ENCODE measurements at places on chromosomes 12 and 14.

GRCh38 chr12:131830335-131830913, 2.2 kb downstream of the MMP17 start:
- peak; percentile 92 for DNase-seq

DNA sequence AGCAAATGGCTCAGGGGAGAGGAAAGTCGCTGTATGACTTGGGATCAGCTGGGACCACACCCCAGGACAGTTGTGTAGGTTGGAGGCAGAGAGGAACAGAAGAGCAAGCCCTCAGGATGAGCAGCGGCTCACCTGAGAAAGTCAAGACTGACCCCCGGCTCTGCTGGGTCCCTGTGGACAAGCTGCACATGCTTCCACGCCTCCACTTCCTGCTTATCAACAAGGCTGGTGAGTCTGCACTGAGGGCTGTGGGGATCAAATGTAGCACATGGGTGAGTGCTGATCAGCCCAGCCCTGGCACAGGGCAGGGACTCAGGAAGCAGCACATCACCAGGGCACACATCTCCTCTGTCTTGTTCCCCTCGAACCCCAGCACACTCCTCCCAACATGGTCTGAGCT, 92.1 kb downstream of the CHGA start:
- DNase-seq, result no peak

DNA sequence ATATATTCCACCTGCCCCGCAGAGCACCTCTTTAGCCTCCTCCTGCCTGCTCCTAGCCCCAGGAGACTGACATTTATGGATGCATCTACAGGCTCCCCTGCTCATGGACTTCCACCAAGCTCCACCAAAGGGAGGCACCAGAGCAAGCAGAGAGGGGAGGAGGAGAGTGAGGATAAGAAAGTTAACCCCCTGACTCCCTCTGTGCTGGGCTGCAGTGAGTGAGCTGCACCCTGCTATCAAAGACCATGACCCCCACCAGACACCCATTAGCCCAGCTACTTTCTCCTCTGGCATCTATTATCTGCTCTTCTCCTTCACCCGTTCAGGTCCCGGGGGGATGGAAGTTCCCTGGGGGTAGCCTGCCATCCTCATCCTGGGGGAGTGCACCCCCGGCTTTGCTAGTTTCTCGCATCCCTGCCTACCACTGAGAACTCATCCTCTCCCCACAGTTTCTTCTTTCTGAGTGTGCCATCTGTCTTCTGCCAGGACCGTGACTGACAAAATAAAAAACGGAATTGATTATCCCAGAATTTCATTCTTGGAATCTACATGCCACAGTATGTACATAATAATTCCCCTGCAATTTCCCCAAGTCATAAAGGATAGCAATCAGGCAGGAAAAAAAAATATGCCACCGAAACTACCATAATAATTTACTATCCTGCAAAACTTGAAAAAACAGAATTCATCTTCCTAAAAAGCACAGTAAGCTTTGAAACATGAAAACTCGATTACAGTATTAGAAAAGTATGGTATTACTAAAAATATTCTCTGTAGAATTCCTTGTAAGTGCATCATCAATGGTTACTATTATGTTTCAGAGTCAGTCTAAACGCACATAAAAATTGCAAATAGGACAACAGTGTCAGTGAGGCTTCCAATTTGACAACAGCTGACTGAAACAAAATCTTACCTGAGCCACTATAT, 45.2 kb downstream of the FOXN3 start:
- no peak for DNase-seq

DNA sequence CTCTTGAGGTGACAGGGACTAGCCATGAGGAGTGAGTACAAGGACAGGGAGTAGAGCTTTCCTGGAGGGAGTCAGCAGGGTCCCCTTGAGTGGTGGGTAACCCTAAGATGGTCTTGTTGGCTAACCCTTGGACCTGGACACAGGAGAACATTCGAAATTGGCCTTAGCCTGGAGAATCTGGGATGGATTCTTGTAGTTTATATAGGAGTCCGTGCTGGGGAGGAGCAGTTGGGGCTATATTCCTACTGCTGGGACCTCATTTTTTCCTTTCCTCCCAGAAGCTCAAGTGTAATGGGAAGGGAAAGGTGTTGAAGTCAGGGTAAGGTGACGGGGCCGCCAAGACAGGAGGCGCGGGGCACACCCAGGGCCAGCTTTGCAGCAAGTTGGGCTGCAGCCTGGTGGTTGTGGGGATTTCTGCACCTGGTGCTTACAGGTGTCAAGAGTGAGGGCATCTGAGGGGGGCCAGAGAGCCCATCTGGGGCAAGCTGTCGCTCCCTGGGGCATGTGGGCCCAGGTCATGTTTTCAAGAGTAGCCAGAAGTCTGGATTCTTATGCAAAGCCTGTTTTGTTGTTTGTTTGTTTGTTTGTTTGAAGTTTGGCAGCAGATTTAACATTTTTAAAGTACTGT, 5.1 kb downstream of the BCL7A start:
- no peak for DNase-seq

DNA sequence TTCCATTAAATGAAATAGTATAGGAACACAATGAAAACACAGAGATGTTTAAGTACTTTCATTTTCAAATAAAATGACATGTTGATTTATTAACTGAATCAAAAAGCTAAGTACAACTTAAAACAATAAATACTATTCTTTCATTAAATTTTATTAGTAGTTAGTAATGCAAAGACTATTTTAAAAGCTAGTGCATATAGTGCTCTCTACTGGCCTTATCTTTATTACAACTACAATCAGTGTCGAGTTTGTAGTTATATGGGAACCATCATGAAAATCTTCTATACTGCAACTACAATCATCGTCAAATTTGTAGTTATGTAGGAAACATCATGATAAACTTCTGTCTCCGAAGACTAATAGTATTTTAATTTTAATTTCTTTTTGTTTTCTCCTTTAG, 8.9 kb upstream of the LIN7A start:
- DNase-seq, result peak; percentile 19

DNA sequence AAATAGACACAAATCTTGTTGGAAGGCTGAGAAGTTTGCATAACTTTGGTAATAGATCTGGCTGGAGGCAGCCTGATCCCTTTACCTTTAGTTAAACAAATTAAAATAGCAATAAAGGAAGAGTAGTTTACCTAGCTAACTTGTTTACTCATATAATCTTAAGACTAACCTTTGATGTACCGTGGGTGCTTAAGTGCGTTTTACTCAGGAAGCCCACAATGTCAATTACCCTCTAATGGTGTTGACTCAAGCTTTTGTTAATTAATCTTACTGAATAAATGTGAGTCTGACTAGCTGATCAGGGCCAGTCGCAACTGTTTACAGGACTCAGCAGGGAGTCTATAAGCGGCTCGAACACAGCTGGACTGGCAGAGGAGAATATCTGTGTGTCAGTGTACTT, 51.5 kb downstream of the FAR2 start:
- DNase-seq, result no peak

GRCh38 chr12:53579545-53579955, 46.6 kb downstream of the ATF7 start:
- DNase-seq, result no peak

DNA sequence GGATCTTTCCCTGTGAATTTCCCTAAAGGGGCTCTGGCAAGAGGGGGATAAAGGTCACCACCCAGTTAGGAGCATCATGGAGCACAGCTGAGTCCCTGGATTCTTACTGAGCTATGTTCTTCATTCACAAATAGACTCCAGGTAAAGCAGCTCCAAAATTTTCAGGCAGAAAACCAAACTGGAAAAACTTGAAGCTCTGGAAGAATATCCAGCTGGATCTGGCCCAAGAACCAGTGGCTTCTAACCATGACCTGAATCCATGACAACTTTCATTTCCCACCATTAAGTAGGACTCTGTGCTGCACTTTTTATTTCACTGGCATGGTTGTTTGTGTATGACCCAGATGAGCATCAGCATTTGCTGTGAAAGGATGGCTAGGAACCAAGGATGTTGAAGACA, 180.4 kb upstream of the FKBP4 start:
- DNase-seq, result peak; percentile 10

DNA sequence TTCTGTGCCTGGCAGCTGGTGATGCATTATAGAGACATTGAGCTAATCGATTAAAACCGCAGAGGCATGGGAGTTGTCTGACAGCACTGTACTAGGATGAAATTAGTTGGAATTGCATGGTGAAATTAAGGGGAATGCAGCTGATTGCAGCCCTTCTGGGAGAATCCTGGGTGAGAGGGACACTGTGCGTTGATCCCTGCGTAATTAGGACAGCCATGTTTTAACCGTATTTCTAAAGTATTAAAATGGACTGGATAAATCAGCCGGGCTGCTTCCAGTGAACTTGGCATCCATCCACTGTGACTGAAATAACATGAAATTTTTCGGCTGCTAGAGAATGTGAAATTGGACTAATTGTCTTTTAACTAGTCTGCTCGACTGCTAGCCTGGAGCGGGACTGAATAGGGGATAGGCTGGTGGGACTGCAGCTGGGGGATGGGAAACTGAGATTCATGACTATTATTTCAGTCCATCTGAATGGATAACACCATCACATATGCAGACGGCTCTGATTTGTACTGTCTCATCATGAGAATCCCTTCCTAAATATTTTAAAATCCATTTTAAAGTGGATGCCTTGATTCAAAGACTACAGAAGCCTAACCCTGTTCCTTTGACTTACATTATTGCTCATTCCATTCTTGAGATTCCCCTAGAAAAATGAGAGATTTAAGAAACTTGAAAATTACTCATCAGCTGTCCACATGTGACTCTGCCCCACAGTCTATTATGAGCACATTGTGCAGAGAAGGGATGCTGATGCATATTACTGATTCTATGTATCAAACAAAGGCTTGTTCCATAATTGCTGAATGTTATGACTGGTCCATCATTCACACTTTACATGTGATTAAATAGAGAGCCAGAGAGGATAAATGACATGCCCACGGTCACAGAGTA, 343.9 kb downstream of the NPAS3 start:
- DNase-seq, result no peak

- DNase-seq, result no peak
These were observed 152.9 kb upstream of the SEL1L start for GRCh38 chr14:81686512-81686911.

GRCh38 chr12:26124446-26125399, at the start of gene BHLHE41:
Gene BHLHE41, minus strand, starts transcription at chr12:26125037. Its CDS starts 258 bp downstream, at chr12:26124779.
- DNase-seq, result peak; percentile 61

GRCh38 chr12:20368114-20368650, at the start of gene PDE3A:
Gene PDE3A, plus strand, starts transcription at chr12:20368537. Its CDS starts 748 bp downstream, at chr12:20369285.
- peak; percentile 80 for DNase-seq

GRCh38 chr12:24600996-24601395, 347.9 kb downstream of the BCAT1 start:
- peak; percentile 29 for DNase-seq

- DNase-seq, result no peak
These were observed 771.2 kb downstream of the FSCB start for GRCh38 chr14:43735932-43736331.

- DNase-seq, result no peak
These were observed 420.1 kb downstream of the VRK1 start for GRCh38 chr14:97217111-97217885.

GRCh38 chr14:61525293-61526011, 169.9 kb upstream of the HIF1A start:
- DNase-seq, result peak; percentile 86

DNA sequence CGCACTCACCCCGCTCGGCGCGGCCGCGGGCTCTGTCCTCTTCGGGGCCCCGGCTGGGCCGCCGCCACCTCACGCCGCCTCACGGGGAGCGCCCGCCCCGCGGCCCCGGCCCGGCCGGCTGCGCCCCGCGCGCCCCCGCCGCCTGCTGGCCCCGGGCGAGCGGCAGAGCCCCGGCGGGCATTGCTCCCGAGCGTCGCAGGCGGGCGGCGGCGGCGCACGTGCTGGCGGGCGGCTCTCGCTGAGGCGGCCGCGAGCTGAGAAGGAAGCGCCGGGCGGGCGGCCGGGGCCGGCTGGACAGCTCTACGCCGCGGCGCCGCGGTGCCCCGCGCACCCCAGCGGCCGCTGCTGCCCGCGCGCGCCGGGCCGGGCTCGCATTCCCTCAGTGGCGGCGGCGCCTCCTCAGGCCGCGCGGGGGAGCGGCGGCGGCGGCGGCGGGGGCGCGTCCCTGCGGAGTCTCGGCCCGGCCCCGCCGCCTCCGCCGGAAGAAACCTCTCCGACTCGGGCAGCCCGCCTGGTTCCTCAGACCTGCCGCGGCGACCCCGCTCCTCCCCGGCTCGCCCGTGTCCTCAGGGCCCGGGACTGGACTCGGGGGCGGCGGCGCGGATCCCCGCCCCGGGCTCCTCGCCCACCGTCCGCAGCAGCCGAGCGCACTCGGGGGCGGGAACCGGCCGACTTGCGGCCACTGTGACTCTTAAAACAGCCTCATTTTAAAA, at the start of gene PITPNM2:
TSS of gene PITPNM2 (minus strand) at position 347 of the 713 bp plus-strand sequence. CDS start 116,500 bp downstream, outside the sequence.
- peak; percentile 81 for DNase-seq

DNA sequence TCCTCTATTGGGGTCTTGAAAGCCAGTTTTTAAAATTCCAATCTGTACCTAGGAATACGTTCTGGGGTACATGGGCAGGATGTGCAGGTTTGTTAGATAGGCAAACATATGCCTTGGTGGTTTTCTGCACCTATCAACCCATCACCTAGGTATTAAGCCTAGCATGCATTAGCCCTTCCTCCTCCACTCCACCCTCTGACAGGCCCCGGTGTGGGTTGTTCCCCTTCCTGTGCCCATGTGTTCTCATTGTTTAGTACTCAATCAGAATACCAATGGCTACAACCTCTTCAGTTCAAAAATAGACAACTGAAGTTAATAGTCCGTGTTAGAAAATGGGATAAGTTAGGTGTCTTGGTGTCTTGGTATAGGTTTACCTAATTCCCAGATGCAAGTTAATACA, 3.4 kb downstream of the NTS start:
- no peak for DNase-seq

GRCh38 chr12:104150416-104150815, 12.4 kb upstream of the NFYB start:
- no peak for DNase-seq

All from ACHN (cell line).